ENCODE measurements at places on chromosomes 6 and 20.

DNA sequence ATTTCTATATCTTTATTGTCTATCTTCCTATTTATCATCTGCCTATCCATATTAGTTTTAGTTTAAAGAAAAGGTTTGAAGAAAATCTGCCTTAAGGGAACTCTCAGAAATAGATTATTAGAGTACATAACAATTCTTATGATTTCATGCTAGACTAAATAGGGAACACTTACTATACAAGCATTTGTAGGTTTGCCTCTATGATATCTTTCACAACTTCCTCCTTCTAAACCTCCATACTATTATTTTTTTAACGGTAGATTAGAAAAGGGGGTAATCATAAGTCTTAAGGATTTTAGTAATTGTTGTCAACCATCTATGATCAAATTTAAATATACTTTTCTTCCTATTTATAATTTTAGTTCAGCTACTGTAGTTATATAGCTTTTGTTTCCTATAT is 11.6 kb upstream of the DSE start:
- DNase-seq: no peak

DNA sequence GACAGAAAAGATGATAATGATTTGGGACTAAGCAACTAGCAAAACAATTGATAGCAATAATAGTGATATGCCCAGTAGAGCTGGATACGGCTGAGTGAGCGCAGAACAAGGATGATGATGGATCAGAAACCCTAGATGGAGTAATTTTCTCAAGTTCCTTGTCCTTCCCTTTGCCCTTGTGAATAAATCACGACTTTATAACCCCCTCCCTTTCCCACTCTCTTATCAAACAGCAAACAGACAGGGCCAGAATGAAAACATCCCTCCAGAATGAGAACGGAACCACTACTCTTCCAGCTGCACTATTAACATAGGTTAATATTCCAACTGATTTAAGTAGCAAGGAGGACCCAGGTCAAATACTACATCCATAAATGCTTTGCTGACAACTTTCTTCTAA is 1.3 kb upstream of the MTFR2 start:
- no peak for DNase-seq

DNA sequence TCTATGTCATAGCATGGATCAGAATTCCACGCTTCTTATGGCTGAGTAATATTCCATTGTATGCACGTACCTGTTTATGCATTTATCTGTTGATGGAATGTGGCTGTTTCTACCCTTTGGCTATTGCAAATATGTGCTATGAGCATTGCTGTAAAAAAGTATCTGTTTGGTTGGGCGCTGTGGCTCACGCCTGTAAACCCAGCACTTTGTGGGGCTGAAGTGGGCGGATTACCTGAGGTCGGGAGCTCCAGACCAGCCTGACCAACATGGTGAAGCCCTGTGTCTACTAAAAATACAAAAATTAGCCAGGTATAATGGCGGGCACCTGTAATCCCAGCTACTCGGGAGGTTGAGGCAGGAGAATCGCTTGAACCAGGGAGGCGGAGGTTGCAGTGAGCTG is 182.4 kb downstream of the BCAS1 start:
- no peak for DNase-seq

DNA sequence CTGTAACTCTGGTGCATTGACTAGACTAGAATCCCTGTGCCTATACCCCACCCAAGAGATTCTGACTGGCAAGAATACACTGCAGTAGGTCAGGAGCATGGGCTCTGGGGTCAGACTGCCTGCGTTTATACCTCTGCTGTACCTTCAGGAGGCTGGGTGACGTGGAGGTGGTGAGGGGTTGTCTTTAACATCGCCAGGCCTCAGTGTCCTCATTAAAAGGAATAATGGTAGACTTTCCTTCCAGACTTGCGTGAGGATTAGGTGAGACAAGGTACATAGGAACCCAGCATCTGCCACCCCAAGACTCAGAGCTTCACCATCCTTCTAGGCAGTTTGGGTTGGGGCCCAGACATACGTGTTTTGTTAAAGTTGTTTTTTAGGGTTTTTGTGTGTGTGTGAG is 44.3 kb downstream of the TM9SF4 start:
- no peak for DNase-seq

DNA sequence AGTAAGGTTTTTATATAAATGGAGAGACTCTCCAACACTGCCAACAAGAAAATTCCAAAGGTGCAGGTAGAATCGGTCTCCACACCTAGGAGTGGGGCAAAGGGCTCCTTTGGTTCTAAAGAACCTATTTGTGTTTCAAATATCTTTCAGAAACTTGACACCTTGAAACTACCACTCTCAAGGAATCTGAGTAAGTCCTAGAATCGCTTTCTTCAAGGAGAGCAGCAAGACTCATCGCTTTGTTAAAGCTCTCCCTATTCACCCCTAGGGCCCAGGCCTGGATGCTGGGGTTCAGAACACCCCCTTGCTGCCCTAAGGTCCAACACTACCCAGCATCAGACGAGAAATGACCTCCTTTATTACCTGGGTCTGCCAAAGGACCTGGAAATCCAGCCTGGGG is 2.0 kb downstream of the CLIC5 start:
- DNase-seq: no peak

DNA sequence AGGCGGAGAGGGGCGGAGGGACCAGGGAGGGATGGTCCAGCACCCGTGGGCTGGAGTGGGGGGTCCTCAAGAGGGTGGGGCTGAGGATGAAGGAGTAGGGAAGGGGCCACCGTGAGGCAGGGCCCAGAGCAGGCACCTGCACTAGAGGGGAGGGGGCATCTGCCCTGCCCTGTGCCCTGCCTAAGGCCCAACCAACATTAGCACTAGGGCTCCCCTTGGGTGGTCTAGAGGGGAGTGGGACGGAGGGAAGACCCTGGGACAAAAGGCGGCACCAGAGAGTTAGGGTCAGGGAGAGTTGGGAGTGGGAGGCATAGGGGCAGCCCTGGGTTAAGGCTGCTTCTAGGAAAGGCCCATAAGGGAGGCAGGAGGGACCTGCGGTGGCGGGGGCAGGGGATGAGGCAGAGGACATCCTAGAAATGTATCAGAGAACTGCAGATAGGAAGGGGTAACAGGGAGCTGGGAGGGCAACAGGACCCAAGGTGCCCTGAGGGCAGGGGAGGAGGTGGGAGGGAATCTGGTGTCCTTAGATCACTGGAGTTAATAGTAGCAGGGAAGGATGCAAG is 24.5 kb downstream of the HLA-F start:
- no peak for DNase-seq

DNA sequence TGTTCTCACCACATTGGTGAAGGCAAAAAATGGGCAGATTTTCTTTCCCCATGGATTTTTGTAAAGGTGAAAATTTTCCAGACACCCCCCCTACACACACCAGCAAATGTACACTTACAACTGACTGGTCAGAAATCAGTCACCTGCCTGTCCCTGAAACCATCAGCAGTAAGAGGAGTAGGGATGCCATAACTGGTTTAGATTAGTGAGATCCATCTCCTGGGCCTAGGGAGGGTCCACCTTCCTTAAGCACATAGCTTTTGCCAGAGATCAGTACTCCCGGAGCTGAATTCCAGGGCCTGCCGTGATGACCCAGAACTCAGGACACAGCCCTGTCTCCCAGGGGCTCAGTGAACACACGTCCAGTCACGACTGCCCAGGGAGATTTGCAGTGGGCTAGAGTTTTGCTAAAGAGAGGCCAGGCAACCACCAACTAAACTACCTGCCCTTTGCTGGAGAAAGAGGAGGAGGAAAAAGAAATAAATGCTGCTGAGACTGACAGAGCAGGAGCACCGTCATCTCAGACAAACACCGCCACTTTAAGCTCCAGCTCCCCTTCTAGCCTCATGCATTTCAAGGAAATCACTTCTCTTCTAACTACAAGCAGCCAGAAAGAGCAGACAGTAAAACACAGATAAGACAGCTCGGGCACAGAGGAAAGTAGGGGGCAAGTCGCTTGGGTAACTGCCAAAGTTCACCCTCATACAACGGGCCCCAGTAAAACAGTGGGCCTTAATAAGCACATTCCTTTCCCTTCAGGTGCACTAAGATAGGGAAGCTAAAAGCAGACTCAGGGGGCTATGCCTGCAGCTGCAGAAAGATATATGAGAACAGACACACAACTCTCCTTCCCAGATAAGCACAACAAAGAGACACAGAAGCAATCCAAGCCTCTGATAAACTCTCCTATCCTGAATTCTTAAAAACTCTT is 82.6 kb upstream of the SPTLC3 start:
- DNase-seq: no peak

GRCh38 chr6:166286839-166287271 is 21.3 kb downstream of the PRR18 start:
- DNase-seq: no peak

- DNase-seq: no peak
Measured at GRCh38 chr6:35304299-35304698, 6.7 kb downstream of the DEF6 start.

Measured in H54 (cell line).